ENCODE measurements at places on chromosomes 4 and X.

GRCh38 chr4:145937971-145938611 is 532 bp downstream of the ZNF827 start:
- no peak for DNase-seq

- no peak for DNase-seq
Measured at GRCh38 chr4:2671267-2671895, 84.8 kb downstream of the TNIP2 start.

DNA sequence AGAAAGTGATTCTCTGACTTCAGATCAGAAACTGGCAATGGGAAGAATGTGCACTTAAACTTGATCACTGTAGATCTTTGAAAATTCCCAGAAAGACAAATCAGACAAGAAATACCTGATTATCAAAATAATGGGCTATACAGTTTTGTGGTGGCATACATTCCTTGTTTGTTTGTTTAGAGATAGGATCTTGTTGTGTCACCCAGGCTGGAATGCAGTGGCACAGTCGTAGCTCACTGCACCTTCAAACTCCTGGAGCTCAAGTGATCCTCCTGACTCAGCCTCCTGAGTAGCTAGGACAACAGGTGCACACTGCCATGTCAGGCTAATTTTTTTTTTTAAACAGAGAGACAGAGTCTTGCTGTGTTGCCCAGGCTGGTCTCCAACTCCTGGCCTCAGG is 81.0 kb upstream of the SPRY1 start:
- no peak for DNase-seq

GRCh38 chr4:152462695-152463094 is 73.2 kb downstream of the FBXW7 start:
- DNase-seq, result no peak

GRCh38 chrX:113770071-113770470 is 813.8 kb upstream of the HTR2C start:
- DNase-seq, result no peak

DNA sequence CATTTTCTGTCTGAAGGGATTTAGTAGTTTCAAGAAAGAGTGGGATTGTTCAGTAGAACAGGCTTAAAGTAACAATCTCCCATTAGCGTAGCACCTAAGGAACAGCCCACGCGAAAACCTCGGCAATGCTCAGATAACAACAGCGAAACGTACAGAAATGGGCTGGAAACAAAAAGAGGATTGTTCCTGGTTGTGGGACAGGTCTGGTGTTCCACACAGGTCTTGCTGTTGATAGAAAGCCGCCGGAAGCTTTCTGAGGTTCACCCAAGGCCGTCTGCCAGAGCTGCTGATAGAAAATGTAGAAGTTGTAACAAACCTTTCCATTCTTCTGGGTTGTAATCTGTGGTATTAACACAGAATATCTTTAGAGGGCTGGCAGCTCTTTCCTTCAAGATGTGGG is 69.4 kb upstream of the CLCN4 start:
- DNase-seq, result no peak

DNA sequence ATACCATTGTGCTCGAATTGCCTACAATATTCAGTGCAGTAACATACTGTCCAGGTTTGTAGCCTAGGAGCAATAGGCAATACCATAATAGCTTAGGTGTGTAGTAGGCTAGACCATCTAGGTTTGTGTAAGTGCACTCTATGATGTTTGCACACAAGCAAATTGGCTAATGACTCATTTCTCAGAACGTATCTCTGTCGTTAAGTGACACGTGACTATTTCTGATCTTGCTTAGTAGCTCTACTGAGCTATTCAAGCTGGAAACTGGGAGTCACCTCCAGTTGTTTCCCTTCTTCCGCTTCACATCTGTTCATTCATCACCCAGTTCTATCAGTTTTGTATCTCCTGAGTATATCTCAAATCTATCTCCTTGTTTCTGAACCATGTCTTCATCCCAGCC is 86.1 kb downstream of the HNRNPD start:
- DNase-seq, result no peak

- no peak for DNase-seq
Measured at GRCh38 chrX:119573222-119573621, 1.1 kb upstream of the UBE2A start.

GRCh38 chrX:70635227-70635626 is 190.6 kb downstream of the DLG3 start:
- DNase-seq, result no peak

DNA sequence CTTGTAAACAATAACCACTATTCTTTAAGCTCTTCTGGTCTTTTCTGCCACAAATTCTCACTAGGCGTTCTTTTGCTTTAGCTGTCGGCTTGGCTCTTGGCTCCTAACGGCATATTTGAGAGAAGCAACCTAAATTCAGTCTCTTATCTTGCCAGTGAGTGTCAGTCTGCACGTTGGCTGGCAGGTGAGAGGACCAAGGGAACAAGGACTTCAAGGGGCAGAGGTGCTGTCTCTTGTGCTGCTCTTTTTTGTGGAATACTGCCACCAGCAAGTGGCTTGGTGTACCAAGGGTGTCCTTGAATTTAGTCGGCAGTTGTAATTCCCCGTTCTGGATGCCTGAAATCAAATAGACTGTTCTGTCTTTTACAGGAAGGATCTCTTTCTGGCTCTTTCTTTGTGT is 77.8 kb upstream of the SLC4A4 start:
- no peak for DNase-seq

- DNase-seq, result no peak
Measured at GRCh38 chrX:20527558-20528011, 260.9 kb upstream of the RPS6KA3 start.

DNA sequence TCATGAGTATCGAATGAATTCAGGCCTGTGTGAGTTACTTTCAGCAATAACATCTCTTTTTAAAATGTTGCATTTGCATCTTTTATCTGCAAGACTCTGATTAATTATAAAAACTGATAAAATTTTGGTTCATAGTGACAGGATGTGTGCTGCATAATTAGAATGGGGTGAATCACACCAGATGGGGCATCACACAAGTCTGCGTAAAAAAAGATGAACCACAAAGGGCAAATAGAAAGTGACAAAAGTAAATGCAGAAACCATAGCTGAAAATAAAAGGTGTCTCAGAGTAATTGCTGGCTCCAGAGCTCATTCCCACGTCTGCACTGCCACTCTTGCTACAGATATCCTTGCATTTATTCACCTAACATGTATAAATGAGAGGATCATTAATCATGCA is 131.1 kb downstream of the HS3ST1 start:
- no peak for DNase-seq

GRCh38 chrX:150842198-150842685 is 56.2 kb downstream of the CD99L2 start:
- no peak for DNase-seq

GRCh38 chr4:3655485-3655884 is 110.7 kb upstream of the ADRA2C start:
- DNase-seq, result no peak

- no peak for DNase-seq
Measured at GRCh38 chr4:127771535-127772275, 10.4 kb upstream of the HSPA4L start.

DNA sequence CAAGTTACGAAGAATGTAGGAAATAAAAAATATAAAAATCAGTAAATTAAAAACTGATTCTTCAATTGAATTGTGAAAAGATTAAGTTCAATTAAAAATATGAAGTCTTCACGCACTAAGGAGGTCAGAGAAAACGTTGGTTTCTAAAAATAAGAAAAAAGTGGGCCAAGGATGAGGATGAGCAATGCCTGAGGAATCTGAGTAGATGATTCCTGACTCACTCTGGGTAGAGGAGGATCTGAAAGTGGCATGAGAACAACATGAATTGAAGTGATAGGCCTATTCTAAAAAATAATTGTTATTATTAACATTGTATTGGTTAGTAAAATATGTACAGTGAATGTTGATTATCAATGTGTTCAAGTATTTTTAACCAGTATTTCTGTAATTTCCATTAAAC is 444.2 kb downstream of the GRIA2 start:
- DNase-seq, result no peak

- DNase-seq, result no peak
Measured at GRCh38 chr4:52059372-52059771, 8.3 kb downstream of the SPATA18 start.

- DNase-seq, result no peak
Measured at GRCh38 chr4:73743281-73743680, 2.9 kb downstream of the CXCL8 start.

- DNase-seq, result no peak
Measured at GRCh38 chr4:109547394-109547793, 12.7 kb upstream of the MCUB start.

GRCh38 chr4:10296730-10297129 is 160.5 kb downstream of the ZNF518B start:
- peak; percentile 84 for DNase-seq

- DNase-seq, result no peak
Measured at GRCh38 chrX:16113978-16114565, 9.3 kb upstream of the GRPR start.

DNA sequence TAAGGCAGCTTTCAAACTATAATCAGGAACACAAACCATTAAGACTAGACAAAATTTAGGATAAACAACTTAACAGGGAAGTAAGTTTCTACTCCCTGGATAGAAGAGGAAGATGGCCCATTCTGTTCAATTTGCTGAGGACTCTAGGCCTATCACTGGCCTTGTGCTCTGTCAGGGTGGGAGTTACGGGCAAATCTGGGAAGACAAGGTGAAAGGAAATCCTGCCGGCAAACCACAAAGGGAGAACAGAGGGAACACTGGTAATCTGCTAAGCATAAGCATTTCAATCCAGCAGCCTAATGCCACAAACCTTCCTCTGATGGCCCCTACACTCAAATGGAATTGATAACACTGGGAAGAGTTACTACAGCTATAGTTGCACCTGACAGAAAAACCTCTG is 8.3 kb downstream of the GPR82 start:
- DNase-seq, result no peak

- DNase-seq, result no peak
Measured at GRCh38 chr4:16694884-16695276, 203.6 kb downstream of the LDB2 start.

GRCh38 chrX:28312965-28313364 is 274.3 kb upstream of the IL1RAPL1 start:
- no peak for DNase-seq

DNA sequence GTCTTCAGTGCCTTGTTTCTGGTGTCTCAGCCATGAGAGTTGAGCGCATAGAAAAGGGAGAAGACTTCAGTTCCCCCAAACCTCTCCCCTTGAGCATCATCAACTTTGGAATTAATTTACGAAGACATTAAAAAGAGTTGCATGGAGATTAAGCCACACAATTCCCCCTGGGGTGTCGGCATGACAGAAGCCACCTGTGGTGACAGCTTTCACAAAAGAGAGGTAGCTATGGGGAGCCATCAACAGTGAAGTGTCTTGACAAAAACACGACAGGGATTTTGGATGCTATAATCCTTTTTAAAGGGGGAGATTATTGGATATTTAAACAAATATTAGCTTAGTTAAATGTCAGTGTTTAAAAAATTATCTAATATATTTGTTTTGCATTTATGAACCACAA is 307.6 kb downstream of the LDB2 start:
- DNase-seq, result no peak

DNA sequence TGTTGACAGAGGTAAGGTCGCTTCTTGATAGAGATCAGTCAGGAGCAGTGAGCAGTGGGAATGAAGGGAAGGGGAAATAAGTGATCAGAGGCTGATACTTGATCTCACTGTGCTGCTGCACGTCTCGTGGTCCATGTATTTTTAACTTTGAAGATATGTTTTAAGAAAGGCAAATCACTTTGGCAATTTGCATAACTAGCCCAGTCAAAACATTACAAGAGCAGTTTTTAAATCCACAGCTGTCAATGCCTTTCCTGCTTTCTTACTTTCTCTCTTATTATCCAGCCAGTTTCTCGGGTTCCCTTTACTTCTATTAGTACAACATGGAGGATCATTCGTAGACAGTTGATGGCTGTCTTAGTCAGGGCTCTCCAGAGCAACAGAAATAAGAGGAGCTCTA is 472.8 kb downstream of the TMA16 start:
- DNase-seq, result no peak

GRCh38 chrX:267771-268261 is 13.4 kb upstream of the PLCXD1 start:
- no peak for DNase-seq

- no peak for DNase-seq
Measured at GRCh38 chr4:164482758-164483157, 271.2 kb upstream of the SMIM31 start.

DNA sequence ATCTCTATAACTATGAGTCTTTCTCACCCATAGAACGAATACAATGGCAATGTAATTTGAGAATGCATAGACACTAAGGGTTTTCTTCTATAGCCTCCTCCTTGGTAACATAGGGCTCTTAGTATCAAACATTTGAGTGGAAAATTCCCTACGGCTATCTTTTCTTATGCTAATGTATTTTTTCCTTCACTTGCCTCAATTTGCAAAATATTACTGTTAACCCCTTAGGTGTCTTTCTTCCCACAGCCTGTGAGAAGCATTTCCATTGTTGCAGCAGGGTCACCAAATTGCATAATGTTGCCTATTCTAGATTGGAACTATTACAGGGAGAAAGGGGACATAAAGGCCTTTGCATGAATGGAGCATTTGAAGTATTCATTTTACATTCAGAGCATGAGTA is 140.5 kb upstream of the RAPGEF2 start:
- no peak for DNase-seq

DNA sequence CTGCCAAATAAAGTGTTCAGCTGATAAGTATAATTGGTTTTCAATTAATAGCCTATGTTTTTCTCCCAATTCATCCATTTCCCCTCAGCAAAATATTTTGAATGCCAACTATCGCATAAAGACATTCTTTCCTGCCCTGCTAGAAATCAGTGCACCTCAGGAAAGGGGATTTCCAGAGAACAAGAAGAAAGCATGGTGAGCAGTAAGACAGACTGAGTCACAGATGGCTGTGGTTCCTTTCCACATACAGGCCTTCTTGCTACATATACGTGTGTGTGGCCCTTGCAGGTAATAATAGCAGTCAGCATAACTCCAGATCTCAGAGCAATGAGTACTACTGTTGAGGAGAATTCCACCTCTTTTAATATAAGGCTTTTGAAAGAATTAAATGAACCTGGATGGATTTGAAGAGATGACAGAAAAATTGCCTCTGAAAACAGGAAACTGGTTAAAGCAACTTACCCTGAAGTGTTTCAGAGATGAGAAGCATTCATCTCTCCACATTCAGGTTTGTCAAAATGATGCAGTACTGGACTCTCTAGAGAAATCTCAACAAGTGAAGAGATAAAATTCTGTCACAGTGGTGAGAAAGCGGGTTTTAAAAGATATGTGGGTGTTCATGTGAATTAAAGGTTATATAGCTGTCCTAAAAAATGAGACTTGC is 13.6 kb downstream of the GASK1B start:
- no peak for DNase-seq

GRCh38 chrX:118879586-118879985 is 56.0 kb downstream of the ZCCHC12 start:
- no peak for DNase-seq
